Hematopoietic multipotent progenitor cell treated with erythropoietin and hydrocortisone succinate and interleukin-3 and kit ligand, for 8 days (in vitro differentiated cells): ENCODE measurements at places on chromosomes 7 and 10.

DNA sequence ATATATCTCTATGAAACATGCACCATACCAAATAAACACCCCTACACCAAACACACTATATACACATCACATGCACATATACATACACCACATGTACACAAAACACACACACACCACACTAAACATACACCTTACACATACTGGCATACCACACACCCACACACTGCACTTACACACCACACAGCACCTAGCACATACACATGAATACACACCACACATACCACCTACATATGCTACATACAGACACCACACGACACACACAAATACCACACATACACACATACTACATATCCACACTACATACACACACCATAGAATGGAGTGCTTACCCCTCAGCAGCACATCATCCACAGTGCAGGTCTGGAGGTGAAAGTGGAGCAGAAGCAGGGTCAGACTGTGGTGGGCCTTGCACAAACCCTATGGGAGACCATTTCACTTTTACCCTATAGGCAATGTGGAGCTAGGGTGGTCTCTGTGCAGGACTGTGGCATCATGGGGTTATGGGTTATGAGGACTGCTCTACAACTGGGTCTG lies 64.6 kb downstream of the WDFY4 start:
- no peak for DNase-seq

- DNase-seq, result no peak
These were observed 17.6 kb downstream of the SLC26A4 start for GRCh38 chr7:107678110-107678753.

DNA sequence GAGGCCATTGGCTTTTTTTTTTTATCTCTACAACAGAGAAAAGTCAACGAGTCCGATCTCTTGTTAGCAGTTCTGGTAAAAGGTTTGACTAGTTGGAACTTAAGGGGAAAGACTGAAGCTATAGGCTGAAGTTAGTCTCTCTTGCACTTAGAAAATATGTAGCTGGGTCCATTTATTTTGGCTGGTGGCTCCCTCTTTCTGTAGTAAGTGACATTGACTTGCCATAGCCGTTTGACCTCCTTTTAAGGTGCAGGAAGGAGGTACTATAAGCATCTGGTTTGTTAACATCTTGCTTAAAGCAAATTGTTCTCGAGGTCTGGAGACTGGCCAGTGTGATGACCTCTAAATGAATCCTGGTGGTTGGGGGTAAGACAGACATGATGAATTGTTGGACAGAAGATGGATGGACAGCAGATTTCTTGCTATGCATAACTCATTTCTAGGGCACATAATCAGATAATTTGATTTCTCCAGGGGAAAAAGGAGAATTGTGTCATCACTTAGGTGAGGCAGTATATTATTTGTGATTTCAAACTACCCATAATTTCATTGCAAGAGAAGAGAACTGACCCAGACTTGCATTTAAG lies 356.3 kb upstream of the GALNT17 start:
- DNase-seq, result peak; percentile 3

DNA sequence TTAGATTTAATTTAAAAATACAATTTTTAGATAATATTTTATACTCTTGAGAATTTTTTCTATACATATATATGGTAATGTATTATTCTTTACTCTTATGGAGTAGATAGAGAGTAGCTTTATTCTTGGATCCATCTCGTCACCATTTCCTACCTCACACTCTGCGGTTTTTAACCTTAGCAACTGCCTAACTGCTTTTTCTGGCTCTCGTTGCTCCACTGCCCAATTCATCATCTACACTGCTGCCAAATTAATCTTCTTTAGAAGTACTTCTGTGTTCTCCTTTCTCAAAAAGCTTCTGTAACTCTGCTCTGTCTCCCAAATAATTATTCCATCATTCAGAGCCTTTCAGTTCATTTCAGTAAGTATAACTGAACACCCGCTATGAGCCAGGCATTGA lies 35.3 kb downstream of the CAPZA2 start:
- DNase-seq, result no peak

GRCh38 chr7:102416406-102416805 lies 17.0 kb upstream of the ORAI2 start:
- DNase-seq, result no peak

GRCh38 chr10:103278862-103279298 lies 1.9 kb downstream of the INA start:
- peak; percentile 54 for DNase-seq

GRCh38 chr7:34362621-34363020 lies 295.4 kb upstream of the NPSR1 start:
- DNase-seq, result no peak

GRCh38 chr10:50224330-50224952 lies 26.9 kb downstream of the ASAH2 start:
- DNase-seq, result peak; percentile 81

GRCh38 chr7:149626972-149627371 lies 129.4 kb upstream of the ZNF746 start:
- DNase-seq, result no peak

DNA sequence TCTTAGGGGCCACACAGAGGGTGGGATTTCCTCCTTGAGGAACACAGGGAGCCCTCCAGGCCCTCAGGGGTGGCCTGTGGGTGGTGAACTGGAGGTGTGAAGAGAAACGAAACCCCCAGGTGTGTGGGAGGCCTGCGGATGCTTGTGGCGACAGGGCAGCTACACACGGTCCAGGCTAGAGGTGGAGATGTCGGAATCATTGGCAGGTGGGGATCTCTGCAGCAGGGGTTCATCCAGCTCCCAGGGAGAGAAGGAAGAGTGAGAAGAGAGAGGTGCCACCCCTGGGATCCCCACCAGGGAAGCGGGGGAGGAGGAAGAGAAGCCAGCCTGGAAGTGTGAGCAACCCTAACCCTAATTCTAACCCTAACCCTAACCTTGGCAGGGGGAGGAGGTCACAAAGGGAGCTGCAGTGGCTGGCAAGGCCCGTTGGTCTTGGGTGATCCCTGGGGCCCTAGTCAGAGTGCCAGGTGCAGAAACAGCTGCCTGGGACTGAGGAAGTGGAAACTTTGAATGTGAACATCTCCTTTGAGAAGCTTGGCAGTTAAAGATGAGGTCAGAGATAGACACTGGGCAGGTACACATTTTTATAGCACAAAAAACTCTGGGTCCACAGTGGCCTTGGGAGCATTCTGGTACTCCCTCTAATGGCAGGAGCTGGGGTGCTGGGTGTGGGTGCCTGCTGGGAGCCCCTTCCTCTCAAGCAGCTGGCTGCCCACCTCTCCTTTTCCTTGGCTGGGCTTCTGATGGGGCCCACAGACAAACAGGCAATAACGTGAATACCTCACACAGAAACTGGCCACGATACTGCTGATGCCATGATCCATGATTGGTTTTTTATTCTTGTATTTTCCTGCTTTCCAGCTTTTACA lies 6.8 kb upstream of the AEBP1 start:
- DNase-seq, result peak; percentile 22
